Upper lobe of left lung (tissue), 6 donors: ENCODE measurements at places on chromosomes 2 and 18. TPM values are rescaled to one million over a fixed set of nuclear protein-coding genes. Genes with fewer than 3 reads are reported as not detected.

DNA sequence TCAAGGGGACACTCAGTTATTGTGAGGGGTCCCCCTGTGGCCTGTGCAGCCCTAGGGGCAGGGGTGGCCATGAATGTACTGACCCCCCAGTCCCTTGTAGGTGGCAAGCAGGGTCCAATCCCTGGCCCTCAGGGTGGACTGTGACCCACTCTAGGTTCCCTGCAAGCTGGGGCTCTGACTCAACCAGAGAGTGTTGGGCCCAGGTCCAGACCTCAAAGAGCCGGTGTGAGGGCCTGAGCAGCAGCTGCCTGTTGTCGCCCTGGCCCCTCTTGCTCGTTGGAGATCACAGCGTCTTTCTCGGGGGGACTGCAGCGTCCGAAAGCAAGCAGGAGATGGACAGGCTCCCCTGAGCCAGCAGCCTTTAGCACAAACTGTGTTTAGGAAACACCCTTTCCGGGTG lies 66.8 kb upstream of the ATG16L1 start:
- no peak for DNase-seq

- DNase-seq = no peak
These were observed 472.1 kb downstream of the CDH2 start for GRCh38 chr18:27704736-27705361.

DNA sequence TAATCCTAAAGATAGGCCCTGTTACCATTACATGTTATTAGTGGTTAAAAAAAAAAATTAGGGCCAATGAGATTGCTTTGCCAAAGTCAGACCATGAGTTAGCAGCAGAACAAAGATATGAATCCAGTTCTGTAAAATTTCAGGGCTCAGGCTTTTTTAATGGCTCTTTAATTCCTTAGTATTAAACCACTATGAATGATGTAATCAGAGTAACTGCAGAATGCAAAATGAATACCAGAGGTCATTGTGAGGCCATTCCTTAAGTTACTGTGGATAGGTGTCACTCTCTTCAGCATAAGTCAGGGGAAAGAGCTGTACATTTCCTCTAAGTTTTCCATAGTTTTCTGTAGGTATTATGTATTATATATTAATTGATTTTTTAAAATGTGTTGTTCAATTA lies 42.2 kb upstream of the TBR1 start:
- DNase-seq = no peak

DNA sequence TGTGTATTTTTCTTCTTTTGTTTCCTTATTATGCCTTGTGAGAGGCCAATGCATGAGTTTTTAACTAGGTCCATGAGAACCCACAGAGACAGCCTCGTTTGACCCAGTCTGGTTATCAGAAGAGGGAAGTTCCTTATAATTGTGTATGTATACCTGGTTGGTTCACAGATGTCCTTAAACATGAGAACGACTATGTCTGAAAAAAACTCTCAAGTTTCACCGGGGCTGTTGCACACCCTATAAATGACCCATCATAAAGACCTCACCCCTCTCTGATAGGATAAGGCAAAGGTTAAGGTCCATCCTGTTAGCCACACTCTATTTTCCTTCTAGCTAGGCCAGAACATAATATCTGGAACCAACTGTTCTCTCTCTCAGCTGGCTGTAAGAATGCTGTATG lies 42.7 kb upstream of the MSH2 start:
- no peak for DNase-seq

SERPINB11 gene
- total RNA-seq = not detected

DSG1 gene
- not detected for total RNA-seq
